ENCODE measurements at places on chromosomes 4 and X.

DNA sequence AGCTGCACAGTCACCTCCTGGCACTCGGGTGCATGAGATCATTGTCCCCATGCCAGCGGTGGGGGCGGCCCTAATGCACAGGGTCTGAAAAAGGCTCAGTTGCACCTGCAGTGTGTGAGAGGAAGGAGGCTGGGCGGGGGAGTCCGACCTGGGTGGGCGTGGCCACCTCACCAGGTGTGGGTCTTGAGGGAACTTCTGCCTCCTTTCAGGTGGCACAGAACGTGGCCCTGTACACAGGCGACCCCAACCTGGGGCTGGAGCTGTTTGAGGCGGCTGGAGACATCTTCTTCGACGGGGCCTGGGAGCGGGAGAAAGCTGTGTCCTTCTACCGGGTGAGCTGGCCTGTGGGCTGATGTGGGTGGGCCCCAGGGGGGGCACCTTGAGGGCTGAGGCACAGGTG is 34.3 kb upstream of the HTRA3 start:
- DNase-seq: no peak

GRCh38 chr4:23245203-23245832 is 552.6 kb downstream of the GBA3 start:
- DNase-seq: no peak

- no peak for DNase-seq
Measured at GRCh38 chr4:130210864-130211263, 1114.9 kb downstream of the C4orf33 start.

DNA sequence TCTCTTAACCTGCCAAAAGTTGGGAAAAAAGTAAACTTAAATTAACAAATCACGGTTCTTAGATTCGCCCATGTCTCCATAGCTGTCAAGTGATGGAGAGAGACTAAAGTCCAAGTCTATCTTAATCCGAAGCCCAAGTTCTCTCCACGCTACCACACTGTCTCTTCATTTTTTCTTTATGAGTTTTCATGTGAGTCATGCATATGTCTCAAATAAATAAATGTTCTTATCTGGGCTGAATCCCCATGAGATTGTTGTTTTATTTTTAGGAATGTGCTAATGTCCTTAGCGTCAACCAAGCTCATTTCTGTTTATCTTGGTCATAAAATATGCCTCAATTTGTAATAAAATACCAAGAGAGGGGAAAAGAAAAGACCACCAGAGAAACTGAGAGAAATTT is 169.3 kb downstream of the RCHY1 start:
- no peak for DNase-seq

- DNase-seq: no peak
Measured at GRCh38 chrX:149151805-149152757, 353.0 kb downstream of the IDS start.

DNA sequence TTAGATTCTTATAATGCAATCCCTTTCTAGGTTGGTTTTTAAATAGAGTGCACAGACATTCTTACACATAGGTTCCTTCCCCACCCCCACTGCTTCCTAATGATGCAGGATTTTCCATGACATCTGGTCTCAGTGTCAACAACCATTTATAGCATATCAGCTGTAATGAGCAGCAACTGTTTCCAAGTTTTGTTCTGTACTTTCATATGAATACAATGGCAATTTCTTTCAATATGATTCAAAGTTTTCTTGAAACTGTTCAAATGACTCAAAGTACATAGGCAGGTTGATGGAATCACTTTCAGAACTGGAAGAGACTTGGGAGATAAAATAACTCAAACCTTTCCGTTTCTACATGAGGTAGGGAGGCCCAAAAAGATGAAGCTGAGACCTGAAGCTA is 220.7 kb downstream of the CAMK2D start:
- no peak for DNase-seq
